ENCODE measurements at places on chromosomes 7 and 10. TPM values are rescaled to one million over a fixed set of nuclear protein-coding genes. Genes with fewer than 3 reads are reported as not detected.

GRCh38 chr10:120270906-120271305, 186.1 kb upstream of the PLPP4 start:
- H3K4me3 ChIP-seq: no peak overlapping the region
- H3K36me3 ChIP-seq: no peaks in the 10 kb centered on the region
- no peak overlapping the region for H3K27ac ChIP-seq
- no peaks in the 10 kb centered on the region for H3K4me1 ChIP-seq
- no peak for DNase-seq

Gene GPR15LG
- total RNA-seq: not detected

DNA sequence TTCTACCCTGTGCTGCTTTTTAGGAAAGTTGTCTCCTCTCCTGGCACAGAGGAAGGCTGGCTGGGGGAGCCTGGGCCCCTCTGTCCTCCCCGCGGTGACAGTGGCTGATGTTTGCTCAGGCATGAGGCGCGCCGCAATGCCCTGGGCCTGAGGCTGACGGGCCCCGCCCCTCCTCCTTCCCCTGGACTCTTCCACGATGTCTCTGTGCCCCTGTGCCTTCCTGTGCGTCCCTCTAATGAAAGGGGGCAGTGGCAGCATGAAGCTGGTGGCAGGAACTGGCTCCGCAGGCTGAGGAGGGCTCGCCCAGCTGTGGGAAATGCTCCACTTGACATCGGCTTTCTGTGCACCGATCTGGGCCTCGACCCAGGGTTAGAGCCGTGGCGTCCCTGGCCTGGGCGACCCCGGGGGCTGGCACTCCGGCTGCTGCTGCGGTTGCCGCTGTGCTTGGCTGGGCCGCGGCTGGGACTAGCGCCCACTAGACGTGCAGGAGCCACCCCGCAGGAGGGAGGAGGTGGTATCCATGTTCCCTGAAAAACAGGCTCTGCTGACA, 67.9 kb downstream of the ZNF680 start:
- no peak overlapping the region for H3K27ac ChIP-seq
- peaks cover 6% of the 10 kb centered on the region for H3K4me1 ChIP-seq
- peak overlapping the region; percentile 11 for H3K4me3 ChIP-seq

DNA sequence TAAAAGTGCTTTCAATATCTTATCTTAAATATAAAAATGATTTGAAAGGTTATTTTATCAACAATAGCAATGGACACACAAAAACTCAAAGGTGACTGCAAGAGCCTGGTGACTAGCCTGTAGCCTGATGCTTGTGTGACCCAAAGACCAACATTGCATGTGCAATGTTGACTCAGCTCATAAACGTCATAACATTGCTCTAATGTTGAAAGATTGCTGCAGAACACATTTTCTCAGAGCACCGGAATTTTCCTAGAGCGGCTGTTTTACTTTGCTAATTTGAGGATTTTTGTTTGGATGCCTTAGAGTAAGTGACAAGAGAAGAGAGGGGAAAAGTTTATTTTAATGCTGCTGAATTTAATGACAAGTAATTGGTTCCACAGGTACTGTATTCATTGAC, 107.1 kb downstream of the RAB18 start:
- no peaks in the 10 kb centered on the region for H3K36me3 ChIP-seq
- no peak for DNase-seq
- H3K27me3 ChIP-seq: no peaks in the 10 kb centered on the region
- H3K4me1 ChIP-seq: peaks cover 29% of the 10 kb centered on the region

GRCh38 chr7:105238198-105238765, 150.4 kb downstream of the SRPK2 start:
- no peak overlapping the region for H3K27ac ChIP-seq
- no peaks in the 10 kb centered on the region for H3K4me1 ChIP-seq
- no peak overlapping the region for H3K4me3 ChIP-seq
- no peak for DNase-seq
- H3K27me3 ChIP-seq: no peaks in the 10 kb centered on the region

Gene CYP17A1
- total RNA-seq: not detected

DNA sequence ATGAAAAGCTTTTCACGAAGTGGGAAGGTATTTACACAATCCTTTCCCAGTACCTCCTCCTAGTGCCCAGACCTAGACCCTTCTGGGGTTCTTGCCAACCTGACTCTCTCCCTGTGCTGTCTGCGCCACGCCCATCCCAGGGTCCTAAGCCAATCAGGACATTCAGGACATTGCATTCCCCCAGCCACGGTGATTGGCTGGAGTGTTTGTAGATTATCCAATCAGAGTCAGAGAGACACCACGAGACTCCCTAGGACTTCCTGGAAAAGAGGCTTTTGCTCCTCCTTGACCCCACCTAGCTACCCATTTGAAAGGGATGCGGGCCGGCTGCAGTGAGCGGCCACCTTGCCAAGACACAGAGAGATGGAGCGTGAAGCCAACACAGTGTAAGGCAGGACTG, 3.5 kb upstream of the GDF2 start:
- no peak overlapping the region for H3K4me3 ChIP-seq
- H3K36me3 ChIP-seq: no peaks in the 10 kb centered on the region
- no peaks in the 10 kb centered on the region for H3K4me1 ChIP-seq
- no peak overlapping the region for H3K27ac ChIP-seq

GRCh38 chr10:24462291-24462813, 253.4 kb downstream of the KIAA1217 start:
- H3K36me3 ChIP-seq: no peaks in the 10 kb centered on the region
- H3K4me3 ChIP-seq: no peak overlapping the region
- peak overlapping the region; percentile 85 for H3K27ac ChIP-seq
- peaks cover 18% of the 10 kb centered on the region for H3K4me1 ChIP-seq

DNA sequence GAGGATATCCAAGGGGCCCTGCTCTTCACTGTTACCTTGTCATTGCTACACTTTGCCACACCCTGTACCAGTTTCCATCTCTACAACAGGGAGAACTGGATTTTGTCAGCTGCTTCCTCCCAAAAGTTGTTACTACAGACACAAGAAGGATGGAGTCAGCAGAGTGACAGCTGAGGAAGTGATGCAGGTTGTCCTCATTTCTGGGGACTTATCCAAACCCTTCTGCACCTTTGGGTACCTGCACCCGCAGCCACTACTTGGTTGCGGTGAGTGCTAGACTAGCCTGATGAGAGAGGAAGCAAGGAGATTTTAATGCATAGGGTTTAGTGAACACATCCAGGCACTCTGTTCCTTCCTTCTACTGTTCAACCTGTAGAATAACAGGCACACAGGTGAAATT, 281.0 kb downstream of the RPS24 start:
- H3K27ac ChIP-seq: no peak overlapping the region
- no peak for DNase-seq
- H3K36me3 ChIP-seq: no peaks in the 10 kb centered on the region
- no peaks in the 10 kb centered on the region for H3K27me3 ChIP-seq
- no peak overlapping the region for H3K4me3 ChIP-seq

GRCh38 chr7:54888067-54888733, 129.2 kb upstream of the SEC61G start:
- no peak overlapping the region for H3K27ac ChIP-seq
- no peaks in the 10 kb centered on the region for H3K4me1 ChIP-seq
- peaks cover 7% of the 10 kb centered on the region for H3K27me3 ChIP-seq

- no peak for DNase-seq
- no peaks in the 10 kb centered on the region for H3K36me3 ChIP-seq
- no peaks in the 10 kb centered on the region for H3K27me3 ChIP-seq
- H3K4me1 ChIP-seq: no peaks in the 10 kb centered on the region
Observed at GRCh38 chr10:33900596-33900995, 566.1 kb upstream of the NRP1 start.

Measured in stomach (tissue), 19 donors.